PC-3 (cell line): ENCODE measurements at places on chromosomes 6 and 20.

DNA sequence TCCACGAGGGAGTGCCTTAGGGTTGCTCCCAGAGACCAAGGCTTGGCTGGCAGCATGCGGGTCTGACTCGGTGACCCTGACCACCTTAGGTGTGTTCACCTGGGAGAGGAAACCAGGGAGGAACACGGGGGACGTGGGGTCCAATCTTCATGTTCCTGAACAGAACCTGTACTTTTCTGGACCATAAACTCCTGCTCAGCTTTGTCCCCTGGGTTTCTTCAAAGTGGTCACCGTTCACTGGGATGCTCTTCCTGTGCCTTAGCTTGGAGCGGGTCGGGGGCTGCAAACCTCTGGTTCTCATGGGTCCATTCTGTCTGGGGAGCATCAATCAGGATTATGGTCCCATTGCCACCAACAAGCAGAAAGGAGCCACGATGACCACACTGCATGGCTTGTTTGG is 333.5 kb downstream of the QKI start:
- DNase-seq = no peak

DNA sequence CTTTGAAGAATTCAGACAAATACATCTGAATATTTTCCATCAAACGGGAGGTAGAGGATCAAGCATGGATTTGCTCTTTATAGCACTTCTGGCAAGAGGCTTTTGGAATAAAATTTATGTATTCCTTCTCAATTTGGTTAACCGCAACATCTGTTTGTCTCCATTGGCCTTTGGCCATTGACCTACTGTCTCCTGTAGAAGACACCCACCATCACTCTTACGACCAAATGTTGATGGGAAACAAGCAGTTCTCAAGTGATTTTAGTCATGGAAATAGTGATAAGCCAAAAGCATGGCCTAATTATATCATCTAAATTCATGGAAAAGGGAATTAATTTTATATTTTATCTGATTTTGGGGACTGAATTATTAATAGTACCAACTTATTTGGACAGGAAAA is 591.9 kb downstream of the CD109 start:
- DNase-seq = no peak

GRCh38 chr6:24796616-24797290 is 2.0 kb downstream of the ARMH2 start:
- DNase-seq = no peak

GRCh38 chr20:47956268-47956995 is 171.2 kb upstream of the SULF2 start:
- no peak for DNase-seq

- no peak for DNase-seq
Observed at GRCh38 chr6:131285548-131285947, 150.3 kb downstream of the AKAP7 start.

GRCh38 chr6:2517401-2517800 is 233.3 kb downstream of the MYLK4 start:
- DNase-seq = no peak

DNA sequence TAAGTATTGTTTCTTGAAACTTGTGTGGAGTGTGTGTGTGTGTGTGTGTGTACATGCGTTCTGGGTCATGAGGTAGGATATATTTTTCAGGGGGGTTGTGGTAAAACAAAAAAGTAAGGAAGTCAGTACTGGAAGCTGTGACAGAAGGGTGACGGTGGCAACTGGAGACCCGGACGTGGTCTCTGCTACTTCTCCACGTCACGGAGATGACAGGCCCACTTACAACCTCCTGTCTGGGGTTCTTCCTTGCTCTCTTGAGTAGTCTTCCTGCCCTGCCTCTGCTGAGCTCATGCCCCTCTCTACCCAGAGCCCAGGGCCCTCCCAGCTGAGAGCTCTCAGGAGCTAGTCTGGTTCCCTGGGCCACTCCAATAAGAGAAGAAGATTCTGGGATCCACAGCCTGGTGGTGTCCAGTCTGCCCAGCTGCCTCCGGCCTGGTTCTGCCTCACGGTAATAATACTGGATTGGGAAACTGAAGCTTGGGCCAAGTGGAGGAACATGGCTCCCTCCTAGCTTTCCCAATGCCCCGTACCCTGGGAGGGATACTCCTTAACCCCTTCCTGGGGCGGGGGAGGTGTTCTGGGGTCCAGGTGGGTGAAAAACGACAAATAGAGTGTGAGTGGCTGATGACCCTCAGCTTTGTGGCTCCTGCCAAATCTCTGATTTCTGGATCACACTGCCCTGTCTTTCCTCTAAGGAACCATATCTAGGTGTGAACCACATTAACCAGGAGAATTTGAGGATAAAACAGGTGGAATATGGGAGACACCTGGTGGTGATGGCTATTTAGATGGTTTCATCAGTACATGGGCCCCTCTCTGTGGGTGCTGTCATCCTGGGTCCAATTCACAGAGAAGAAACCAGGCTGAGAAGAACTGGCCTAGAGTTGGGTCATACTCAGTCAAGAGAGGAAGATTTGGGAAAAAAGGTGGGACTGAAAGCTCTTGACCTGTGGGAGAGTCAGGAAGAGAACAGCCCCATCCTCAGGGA is 27.2 kb downstream of the VEGFA start:
- peak; percentile 25 for DNase-seq

DNA sequence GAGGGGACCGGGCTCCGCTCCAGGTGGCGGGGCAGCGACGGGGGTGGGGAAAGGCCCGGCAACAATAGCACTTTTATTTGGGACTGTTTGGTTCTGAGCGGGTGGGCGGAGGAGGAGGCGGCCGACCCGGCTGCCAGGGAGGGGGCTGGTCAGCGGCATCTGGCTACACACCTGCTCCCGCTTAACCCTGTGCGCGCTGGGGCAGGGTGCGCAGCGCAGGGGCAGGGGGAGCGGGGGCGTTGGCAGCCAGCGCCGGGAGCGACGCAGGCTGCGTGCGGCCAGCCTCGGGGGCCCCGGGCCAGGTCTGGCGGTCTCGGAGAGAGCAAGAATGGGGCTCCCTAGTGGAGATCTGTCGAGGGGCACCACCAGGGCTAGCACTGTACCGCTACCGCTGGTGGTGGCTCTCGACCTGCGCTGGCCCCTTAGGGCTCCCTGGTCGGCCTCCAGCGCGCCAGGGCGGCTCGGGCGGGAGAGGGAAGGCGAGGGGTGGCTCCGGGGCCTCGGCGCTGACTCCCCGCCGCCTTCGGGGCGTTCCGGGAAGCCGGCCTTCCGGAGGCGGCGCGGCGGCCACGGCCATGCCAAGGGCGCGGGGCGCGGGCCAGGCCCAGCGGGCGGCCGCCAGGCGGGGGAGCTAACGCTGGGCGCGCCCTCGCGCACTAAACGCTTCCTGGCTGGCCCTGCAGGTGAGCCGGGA is 92.4 kb downstream of the NCR2 start:
- DNase-seq = peak; percentile 60

DNA sequence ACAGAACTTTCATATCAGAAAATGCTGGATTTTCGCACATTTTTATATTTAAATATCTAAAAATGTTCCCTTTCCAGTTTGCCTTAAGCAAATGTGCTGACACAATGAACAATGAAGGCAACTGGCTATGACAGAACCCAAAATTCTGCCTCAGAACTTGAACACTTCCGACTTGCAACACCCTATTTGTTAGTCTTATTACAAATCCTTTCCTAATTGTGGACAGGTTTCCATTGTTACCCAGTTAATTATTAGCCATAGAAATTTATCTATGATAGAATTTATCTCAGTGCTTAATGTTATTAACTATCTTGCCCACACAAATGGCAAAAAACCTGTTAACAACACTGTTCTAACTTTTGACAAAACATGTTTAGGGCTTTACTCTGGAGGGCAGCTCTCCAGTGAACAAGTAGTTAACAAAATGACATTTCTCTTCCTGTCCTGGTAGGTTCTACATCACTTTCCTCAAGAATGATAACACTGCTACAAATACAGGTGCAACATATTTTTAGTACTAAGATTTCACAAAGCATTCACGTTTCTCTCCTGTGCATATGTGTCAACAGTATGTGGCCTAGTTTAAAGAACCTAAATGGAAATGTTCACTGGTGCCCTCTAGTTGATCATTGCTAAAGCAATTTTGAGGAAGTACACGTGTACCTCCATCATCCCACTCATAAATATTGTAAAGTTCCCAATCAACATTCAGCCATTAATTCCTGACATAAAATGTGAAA is 58.4 kb downstream of the HIVEP2 start:
- peak; percentile 52 for DNase-seq

GRCh38 chr6:73152966-73153757 is 72.1 kb downstream of the KHDC1L start:
- DNase-seq = peak; percentile 14

- no peak for DNase-seq
Observed at GRCh38 chr6:49342410-49342809, 120.6 kb downstream of the MMUT start.

DNA sequence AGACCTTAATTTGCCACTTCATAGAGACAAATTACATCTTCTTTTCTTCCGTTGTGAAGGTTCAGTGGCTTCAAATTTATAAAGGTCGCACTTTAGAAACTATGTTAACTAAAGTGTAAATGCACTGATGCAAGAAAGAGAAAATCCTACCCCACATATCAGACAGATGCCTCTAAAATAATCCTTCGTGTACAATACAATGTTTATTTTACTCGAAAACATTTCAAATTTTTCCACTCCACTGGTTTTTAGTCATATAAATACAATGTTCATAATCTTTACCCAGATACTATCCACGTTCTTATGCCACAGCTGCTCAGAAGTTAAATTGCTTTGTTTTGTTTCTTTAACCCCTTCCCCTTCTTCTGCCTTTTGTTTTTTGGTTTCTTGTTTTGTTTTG is 140.3 kb upstream of the LAMP5 start:
- DNase-seq = no peak

- no peak for DNase-seq
Observed at GRCh38 chr6:156839591-156840001, 62.4 kb downstream of the ARID1B start.

DNA sequence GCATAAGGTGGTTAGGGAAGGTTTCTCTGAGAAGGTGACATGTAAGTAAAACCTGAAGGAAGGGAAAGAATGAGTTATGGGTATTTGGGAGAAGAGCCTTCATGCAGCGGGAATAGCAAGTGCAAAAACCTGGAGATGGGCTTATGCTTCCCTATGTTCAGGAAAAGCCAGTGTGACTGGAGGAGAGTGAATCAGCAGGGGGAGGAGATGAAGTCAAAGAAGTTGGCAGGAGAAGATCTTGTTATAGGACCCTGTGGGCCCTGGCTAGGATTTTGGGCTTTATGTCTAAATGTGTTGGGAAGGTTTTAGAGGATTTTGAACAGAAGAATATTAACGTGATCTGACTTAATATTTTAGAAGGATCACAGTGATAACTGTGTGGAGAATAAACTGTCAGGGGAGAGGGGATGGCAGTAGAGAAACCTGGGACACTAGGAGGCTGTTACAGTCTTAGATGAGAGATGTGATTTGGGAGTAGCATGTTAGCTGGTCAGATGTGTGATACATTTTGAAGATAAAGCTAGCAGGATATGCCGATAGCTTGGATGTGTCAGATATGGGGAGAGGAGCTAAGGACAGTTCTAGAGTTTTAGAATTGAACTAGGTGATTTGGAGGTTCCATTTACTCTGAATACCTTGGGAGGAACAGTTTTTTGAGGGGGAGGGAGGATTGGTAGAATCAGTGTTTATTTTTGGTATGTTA is 41.0 kb downstream of the PHF3 start:
- no peak for DNase-seq

DNA sequence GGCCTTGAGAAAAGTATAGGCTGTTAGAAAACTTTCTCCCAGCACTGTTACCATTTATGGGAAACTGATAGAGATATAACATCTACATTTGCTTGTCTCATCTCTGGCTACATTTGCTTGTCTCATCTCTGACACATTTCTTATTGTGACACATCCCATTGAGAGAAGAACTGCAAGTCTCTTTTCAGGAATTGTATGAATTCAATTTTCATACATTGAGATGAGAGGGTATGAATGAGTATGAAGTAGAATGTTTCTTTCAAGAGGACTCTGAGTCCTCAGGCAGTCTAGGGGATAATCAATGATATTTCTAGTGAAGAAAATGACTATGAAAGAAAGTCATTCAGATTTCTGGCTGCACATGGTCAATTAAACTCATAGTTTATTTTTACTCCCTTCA is 37.5 kb upstream of the ENPP5 start:
- DNase-seq = no peak

DNA sequence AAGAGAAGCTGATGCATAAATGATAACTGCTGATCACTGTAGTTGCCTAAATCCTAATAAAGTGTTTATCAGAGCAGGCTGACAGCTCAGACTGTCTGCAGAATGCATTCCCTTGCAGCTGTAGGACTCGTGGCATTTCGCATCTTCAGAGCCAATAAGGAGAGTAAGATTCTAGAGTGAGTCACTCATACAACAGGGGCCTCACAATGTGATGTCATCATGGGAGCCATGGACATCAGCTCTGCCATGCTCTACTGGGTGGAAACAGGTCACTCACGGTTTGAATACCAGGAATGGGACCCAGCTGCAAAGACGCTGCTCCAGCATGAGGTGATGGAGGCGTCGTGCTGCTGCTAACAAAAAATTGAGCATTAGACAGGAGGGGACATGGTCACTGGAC is 7.4 kb downstream of the FAM209B start:
- no peak for DNase-seq

DNA sequence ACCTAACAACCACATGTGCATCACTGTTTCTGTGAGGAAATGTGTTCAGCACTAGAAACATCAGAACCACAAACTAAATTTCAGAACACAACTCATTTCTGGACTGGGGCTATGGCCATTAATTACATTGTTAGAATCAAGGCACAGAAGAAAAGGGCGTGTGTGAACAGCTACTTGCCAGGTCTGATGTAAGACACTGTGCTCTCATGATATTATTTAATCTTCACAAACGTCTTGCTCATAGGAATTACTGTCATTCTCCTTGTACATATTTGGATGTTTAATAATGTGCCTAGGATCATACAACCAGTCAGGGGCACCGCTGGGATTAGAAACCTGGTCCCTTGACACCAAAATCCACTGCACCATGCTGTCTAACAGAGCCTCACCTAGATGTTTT is 14.8 kb downstream of the ADGRF1 start:
- DNase-seq = no peak

DNA sequence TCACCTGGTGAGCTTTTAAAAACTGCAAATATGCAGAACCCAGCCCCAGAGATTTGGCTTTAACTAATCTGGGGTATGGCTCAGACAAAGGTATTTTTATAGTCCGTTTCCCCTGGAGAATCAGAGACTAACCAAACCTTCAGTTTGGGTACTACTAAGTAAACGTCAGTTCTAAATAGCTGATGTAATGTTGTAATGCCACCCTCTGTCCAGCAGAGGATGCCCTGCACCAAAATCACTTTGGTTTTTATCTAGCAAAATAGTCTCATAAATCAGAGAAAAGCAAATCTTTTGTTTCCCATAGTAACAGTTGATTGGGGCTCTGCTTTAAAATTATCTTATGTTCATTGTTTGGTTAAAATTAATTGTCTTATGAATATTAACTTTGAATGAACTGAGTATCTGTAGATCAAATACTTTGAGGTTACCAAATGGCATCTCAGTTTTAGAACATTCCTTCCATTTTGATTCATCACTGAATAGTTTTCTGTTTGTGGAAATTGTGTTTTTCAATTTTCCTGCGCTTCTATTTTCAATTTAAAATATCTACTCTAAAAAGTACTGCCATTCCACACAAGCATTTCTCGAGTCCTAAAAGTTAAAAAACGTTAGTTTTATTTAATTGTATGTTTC is 278.3 kb upstream of the PLCB4 start:
- peak; percentile 81 for DNase-seq
